ENCODE measurements at places on chromosomes 5 and 9.

- DNase-seq = no peak
These were observed 18.3 kb upstream of the TCOF1 start for GRCh38 chr5:150339165-150339564.

- DNase-seq = no peak
These were observed 352.6 kb downstream of the CSNK1G3 start for GRCh38 chr5:123864578-123864977.

DNA sequence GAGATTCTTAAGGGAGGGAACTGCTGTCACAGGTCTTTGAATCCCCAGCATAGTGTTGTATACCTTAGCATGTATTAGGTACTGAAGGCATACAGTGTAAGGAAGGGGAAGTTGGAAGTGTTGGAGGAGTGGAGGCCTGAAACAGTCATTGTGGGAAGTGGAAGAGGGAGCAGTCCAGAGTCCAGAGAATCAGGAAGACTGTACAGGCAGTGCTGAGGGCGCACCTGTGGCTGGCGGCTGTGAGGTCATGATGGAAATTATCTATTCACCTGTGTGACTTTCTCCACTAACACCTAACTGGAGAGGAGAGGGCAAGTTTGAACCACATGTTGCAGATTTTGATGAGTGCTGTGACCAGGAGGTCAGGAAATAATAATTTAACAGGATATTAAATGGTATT is 119.7 kb upstream of the NIPBL start:
- no peak for DNase-seq

DNA sequence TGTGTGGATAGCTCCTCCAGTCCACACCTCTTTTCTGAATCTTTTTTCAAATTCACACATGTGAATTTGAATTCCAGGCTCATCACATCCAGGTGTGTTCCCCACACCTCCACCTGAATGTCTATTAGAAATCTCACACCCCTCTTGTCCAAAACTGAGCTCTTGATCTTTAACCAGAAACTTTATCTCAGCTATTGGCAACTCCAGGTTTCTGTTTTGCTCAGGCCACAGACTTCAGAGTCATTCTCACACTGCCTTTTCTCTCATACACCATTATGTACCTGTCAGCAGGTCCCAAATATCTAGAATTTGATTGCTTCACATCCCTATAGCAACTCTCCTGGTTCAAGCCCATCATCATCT is 11.6 kb downstream of the NIPSNAP3B start:
- DNase-seq = no peak

GRCh38 chr5:168288349-168289245 is 2.8 kb upstream of the WWC1 start:
- DNase-seq = no peak

DNA sequence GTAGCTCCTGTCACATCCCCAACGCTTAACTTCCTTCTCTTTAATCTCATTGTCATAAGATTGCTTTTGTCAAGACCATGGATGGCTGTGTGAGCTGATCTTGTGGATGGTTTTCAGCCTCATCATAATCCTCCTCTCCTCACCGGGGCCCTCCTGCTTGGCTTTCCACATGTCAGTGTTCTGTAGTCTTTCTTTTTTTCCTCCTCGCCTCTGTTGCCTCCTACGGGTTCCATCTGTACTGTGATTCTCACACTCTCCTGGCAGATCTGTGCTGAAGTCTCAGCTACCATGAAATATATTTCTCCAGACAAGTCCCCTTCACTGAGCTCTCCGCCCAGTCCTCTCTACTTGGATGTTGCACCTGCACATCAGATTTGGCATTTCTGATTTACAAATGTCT is 34.9 kb upstream of the FAM120AOS start:
- DNase-seq = no peak

Data from stimulated activated CD4-positive, alpha-beta T cell treated with anti-CD3 and anti-CD28 coated beads, TNF-alpha, amount 100 ng/mL, for 1 hour (primary cell).